ENCODE measurements at places on chromosomes 2 and 18. TPM values are rescaled to one million over a fixed set of nuclear protein-coding genes. Genes with fewer than 3 reads are reported as not detected.

Gene CCDC141
- total RNA-seq, result 1.2 TPM

- no peak overlapping the region for H3K4me3 ChIP-seq
- no peak overlapping the region for H3K27ac ChIP-seq
- H3K27me3 ChIP-seq, result no peaks in the 10 kb centered on the region
- no peak for DNase-seq
- H3K4me1 ChIP-seq, result peaks cover 4% of the 10 kb centered on the region
Measured at GRCh38 chr2:150742094-150742493, 254.6 kb upstream of the RND3 start.

DNA sequence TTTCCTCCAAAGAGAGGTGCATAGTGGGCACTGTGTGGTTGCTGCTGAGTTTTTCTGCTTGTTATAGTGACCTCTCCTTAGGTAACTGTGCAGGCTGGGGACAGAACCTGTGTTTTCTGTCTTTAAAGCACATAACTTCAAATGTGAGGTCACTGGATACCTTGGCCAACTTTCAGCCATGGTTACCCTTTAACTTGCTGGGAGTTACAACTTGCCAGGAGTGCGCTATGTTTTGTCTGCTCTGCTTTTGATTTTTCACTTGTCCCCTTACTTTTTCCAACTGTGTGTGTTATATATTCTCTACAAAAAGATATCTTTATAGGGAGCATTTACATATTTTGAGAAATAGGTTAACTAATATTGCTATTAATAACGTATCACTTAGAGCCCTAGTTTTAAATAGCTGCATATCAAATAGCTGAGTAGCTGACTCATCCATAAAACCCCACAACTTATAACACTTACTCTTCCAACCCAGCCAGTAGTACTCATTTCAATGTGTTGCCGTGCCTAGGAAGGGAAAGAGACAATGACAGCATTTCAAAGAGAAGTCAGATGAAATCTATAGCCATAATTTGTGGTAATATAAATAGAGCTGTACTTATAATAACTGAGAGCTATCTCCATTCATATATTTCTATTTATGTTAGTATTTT lies 51.6 kb downstream of the DPP4 start:
- no peak for DNase-seq
- peaks cover 23% of the 10 kb centered on the region for H3K4me1 ChIP-seq
- no peaks in the 10 kb centered on the region for H3K27me3 ChIP-seq
- H3K27ac ChIP-seq, result no peak overlapping the region
- no peaks in the 10 kb centered on the region for H3K36me3 ChIP-seq
- no peak overlapping the region for H3K4me3 ChIP-seq

Gene GAD1
- total RNA-seq, result 0.31 TPM

GRCh38 chr2:45909677-45910191 lies 258.3 kb downstream of the PRKCE start:
- H3K4me3 ChIP-seq, result no peak overlapping the region
- H3K27me3 ChIP-seq, result no peaks in the 10 kb centered on the region
- no peak for DNase-seq
- no peaks in the 10 kb centered on the region for H3K36me3 ChIP-seq

DNA sequence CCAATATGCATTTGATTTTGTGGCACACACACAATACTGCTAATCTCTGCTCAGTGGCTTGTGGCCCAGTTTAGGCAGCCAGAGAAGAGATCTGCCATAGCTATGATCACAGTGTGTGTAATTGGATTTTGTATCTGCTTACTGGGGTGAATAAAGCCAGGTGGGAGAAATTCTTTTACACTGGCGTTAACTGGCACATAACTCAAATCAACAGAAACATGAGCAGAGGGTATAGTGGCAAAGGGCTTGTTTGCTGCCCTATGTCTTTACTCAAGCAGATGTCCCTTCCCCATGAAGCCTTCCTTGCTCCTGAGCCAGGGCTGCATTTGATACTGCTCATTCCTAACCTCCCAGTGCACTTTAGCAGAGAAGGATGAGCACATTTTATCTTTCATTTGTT lies 28.5 kb downstream of the STON1 start:
- H3K36me3 ChIP-seq, result peaks cover 7% of the 10 kb centered on the region
- H3K4me3 ChIP-seq, result no peak overlapping the region
- H3K27ac ChIP-seq, result no peak overlapping the region
- no peaks in the 10 kb centered on the region for H3K27me3 ChIP-seq

DNA sequence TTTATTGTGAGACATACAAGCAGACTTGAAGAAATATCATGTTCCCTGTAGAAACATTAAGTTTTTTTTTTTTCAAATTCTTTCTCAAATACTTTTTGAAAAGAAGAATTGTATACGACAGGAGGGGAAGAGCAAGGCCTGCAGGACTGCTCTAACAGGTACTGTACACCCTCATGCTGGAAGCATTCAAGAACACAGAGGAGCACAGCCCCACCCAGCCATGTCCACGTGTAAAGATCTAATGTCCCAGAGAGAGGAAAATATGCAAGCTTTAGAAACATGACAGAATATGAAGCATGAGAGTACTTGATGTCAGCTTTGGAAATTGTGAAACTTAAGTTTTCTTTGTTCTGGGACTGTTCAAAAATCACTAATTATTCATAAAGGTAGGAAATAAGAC lies 191.6 kb downstream of the TTC32 start:
- H3K4me1 ChIP-seq, result peaks cover 4% of the 10 kb centered on the region
- H3K27ac ChIP-seq, result no peak overlapping the region
- H3K27me3 ChIP-seq, result peaks cover 4% of the 10 kb centered on the region
- H3K36me3 ChIP-seq, result no peaks in the 10 kb centered on the region
- no peak overlapping the region for H3K4me3 ChIP-seq
- no peak for DNase-seq

GRCh38 chr18:14748496-14748895 lies 524 bp downstream of the ANKRD30B start:
- no peak overlapping the region for H3K27ac ChIP-seq
- no peaks in the 10 kb centered on the region for H3K4me1 ChIP-seq
- no peak for DNase-seq
- no peak overlapping the region for H3K4me3 ChIP-seq
- H3K36me3 ChIP-seq, result no peaks in the 10 kb centered on the region

DNA sequence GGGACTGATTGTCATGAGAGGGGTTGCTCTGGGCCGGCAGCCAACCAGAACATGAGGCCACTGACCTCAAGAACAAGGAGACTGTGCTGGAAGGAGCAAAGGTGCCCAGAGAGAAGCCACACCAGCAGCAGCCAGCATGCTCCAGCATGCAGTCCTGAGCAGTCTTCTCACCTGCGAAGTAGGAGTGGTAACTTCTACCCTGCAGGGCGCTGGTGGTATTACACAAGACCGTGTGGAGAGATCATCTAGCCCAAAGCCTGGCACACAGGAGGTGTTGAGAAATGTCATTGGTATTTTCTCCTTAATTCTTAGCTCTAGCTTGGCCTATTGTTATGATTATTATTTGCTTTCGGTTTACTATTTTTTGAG lies 132.7 kb downstream of the TSN start:
- no peak for DNase-seq
- H3K4me1 ChIP-seq, result no peaks in the 10 kb centered on the region
- H3K36me3 ChIP-seq, result no peaks in the 10 kb centered on the region

Gene STAT4
- 2.4 TPM for total RNA-seq

DNA sequence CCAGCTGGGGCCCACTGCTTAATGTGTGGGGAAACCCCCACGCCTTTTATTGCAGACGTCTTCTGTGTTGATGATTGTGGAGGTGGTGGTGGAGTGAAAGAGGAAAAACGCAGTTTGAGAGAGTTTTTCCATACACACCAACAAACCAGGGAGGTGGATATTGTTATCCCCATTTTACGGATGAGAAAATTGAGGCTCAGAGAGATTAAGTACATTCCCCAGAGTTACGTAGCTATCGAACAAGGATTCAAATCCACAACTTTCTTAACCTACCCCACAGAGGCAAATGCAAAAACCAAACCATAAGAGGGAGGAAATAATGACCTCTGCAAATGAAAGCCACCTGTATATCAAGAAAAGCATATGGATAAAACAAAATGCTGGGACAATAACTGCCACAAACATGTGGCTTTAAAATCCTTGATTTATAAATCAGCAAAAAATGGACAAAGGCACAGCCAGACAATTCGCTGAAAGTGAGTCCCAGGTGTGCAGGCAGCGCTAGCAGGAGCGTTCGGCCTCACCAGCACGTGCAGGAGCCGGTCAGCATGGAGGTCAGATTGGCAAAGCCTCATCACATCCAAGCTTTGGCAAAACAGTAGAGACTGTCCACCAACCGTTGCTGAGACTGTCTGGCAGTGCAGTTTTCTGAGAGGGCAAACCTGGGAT lies 12.6 kb upstream of the RAB17 start:
- H3K36me3 ChIP-seq, result no peaks in the 10 kb centered on the region
- no peak for DNase-seq
- H3K27me3 ChIP-seq, result peaks cover 17% of the 10 kb centered on the region
- peaks cover 35% of the 10 kb centered on the region for H3K4me1 ChIP-seq
- H3K27ac ChIP-seq, result no peak overlapping the region

- H3K4me1 ChIP-seq, result peaks cover 9% of the 10 kb centered on the region
- DNase-seq, result no peak
- H3K36me3 ChIP-seq, result peaks cover 15% of the 10 kb centered on the region
Measured at GRCh38 chr2:66854298-66854697, 419.4 kb downstream of the MEIS1 start.

Gene DTYMK
- 36.5 TPM for total RNA-seq

DNA sequence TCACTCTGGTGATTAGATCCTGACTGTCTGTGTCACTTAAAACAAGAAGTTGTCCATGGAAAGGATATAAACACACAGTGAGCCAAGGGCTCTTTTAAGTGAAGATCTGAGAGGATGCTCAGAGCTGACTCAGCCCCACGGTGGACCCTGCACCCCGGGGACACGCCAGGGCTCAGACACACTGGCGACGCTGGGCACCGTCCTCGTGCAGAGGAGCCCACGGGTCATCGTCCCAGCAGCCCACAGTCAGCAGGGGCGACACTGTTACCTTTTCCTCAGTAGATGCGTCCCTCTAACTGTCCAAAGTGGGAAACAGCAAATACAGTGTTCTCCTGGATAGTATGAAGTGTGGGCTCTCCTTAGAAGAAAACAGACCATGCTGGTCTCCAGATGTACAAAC lies 225.6 kb downstream of the HDAC4 start:
- H3K4me3 ChIP-seq, result no peak overlapping the region
- H3K27me3 ChIP-seq, result no peaks in the 10 kb centered on the region
- no peak overlapping the region for H3K27ac ChIP-seq
- H3K4me1 ChIP-seq, result peaks cover 3% of the 10 kb centered on the region
- peaks cover 75% of the 10 kb centered on the region for H3K36me3 ChIP-seq
- no peak for DNase-seq

GRCh38 chr2:70460333-70460732 lies 93.3 kb downstream of the TGFA start:
- H3K4me3 ChIP-seq, result no peak overlapping the region
- no peaks in the 10 kb centered on the region for H3K4me1 ChIP-seq
- H3K27me3 ChIP-seq, result peaks cover 36% of the 10 kb centered on the region
- no peak overlapping the region for H3K27ac ChIP-seq

Gene SCYGR4
- not detected for total RNA-seq

DNA sequence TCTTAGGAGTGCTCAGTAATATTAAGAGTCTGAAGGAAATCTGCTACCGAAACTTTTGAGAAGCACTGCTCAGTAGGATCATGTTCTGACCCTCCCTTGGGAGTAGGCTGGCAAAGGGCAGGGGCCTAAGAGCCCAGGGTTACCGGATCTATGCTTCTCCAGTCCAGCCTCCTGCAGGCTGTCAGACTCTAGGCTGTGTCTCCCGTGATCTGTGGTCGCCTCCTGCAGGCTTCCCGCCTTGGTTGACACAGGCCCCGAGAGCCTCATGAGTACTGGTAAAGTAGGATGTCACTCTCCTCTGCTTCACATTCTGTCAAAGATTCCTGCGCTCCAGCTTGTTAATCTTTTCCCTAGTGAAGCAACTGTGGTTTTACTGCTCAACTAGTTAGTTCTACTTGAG lies 647.8 kb upstream of the RAB6C start:
- no peak overlapping the region for H3K27ac ChIP-seq
- H3K4me1 ChIP-seq, result peaks cover 5% of the 10 kb centered on the region
- no peaks in the 10 kb centered on the region for H3K36me3 ChIP-seq
- H3K4me3 ChIP-seq, result no peak overlapping the region
- DNase-seq, result no peak

DNA sequence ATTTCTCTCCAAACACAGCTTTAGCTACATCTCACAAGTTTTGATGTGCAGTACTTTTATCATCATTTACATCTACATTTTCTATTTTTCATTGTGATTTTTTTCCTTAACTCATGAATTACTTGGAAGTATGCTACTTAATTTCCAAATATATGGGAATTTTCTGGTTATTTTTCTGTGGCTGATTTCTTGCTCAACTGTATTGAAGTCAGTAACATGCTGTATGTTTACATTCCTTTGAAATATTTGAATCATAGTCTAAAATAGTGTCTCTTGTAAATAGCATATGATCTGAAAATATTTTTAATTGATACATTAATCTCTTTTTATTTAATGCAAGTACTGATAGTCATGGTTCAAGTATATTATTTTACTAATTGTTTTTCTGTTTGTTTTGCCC lies 26.0 kb upstream of the GALNT5 start:
- DNase-seq, result no peak
- no peak overlapping the region for H3K4me3 ChIP-seq
- no peaks in the 10 kb centered on the region for H3K36me3 ChIP-seq
- no peak overlapping the region for H3K27ac ChIP-seq

- peaks cover 9% of the 10 kb centered on the region for H3K4me1 ChIP-seq
- no peaks in the 10 kb centered on the region for H3K36me3 ChIP-seq
Measured at GRCh38 chr2:177015356-177015923, 197.2 kb upstream of the HNRNPA3 start.

GRCh38 chr2:158205215-158205614 lies 103.5 kb downstream of the UPP2 start:
- H3K27ac ChIP-seq, result no peak overlapping the region
- H3K36me3 ChIP-seq, result no peaks in the 10 kb centered on the region
- no peak for DNase-seq
- H3K4me3 ChIP-seq, result no peak overlapping the region

DNA sequence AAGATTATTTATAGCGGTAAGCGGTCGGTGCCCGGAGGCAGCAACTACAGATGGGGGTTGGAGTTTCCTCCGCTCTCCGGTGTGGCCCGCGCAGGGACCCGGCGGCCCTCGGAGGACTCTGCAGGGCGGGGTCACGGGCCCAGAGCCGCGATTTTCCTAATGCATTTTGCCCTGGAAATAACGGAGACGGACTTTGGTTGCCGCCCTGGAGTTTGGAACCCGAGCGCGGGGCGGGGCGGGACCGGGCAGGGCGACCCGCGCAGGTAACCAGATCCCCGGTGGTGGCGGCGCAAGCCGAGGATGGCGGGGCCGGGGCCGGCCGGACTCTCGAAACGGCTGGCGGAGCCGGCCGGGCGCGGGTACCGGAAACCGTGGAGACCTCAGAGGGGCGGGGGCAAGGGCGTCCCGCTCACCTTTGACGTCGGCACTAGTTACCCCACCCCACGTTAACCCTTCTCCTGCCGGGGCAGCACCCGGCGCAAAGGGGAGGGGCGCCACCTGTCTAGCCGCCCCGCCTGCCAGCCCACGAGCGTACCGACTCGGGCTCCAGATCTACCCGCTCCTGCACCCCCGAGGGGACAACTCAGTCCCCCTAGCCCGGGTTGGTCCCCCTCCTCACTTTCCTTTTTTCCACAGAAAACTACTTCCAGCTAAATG lies 2.9 kb downstream of the CYP26B1 start:
- H3K4me1 ChIP-seq, result peaks cover 43% of the 10 kb centered on the region
- peaks cover 1% of the 10 kb centered on the region for H3K27me3 ChIP-seq
- H3K4me3 ChIP-seq, result peak overlapping the region; percentile 95
- H3K36me3 ChIP-seq, result peaks cover 47% of the 10 kb centered on the region
- no peak for DNase-seq
